ENCODE measurements at places on chromosomes 3 and 15.

DNA sequence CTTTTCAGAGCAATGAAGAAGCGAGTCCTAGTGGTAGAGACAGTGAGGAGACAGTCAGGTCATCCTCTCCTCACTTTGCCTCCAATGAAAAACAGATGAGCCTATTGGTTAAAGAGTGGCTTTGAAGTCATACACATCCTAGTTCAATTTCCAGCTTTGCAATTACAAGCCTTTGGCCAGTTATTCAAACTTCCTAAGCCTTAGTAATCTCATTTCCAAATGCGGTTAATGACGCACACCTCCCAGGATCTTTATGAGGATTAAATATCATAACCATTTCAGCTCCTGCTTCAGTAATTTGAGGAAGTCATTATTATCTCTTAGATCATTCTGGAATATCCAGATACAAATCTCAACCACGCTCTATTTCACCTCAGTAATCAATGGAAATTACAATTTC is 10.0 kb upstream of the ST6GAL1 start:
- no peak for DNase-seq

- DNase-seq: no peak
Observed at GRCh38 chr3:71117572-71118247, 465.8 kb downstream of the FOXP1 start.

- DNase-seq: no peak
Observed at GRCh38 chr3:54033761-54034160, 88.6 kb upstream of the CACNA2D3 start.

DNA sequence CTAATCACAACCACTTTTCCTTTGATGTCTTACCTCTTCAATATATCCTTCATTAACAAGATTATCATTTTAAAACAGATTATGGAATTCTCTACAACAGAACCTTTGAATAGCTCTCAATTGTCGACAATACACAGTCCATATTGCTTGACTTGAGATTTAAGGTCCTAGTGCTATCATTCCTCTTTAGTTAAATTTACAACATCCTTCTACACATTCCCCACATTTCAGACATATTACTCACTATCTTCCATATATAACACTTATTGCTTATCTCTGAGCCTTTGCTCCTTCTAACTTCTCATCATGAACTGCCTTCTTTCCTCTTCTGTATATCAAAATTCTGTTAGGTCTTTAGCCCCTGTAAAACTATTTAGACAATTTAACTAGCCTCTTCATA is 247.0 kb downstream of the STXBP5L start:
- no peak for DNase-seq

DNA sequence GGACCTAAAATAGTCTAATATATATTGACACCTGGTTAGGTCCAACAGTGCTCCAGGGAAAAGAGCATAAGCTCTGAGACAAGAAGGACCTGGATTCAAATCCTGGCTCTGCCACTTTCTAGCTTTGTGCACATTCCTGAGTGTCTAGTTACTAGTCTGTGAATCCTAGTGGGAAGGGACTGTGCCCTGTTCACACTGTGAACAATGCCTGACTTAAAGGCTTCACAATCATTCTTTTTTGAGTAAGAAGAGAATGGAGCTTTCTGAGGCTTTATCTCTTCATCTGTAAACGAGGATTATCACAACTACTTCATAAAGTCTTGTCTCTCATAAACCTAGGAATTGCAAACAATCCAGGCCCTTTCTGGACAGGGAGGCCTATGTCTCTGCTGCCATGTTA is 235.9 kb downstream of the SOX2 start:
- DNase-seq: no peak

- no peak for DNase-seq
Observed at GRCh38 chr15:25701721-25702465, 161.2 kb downstream of the ATP10A start.

- DNase-seq: no peak
Observed at GRCh38 chr3:87225659-87226058, 1.4 kb upstream of the CHMP2B start.

DNA sequence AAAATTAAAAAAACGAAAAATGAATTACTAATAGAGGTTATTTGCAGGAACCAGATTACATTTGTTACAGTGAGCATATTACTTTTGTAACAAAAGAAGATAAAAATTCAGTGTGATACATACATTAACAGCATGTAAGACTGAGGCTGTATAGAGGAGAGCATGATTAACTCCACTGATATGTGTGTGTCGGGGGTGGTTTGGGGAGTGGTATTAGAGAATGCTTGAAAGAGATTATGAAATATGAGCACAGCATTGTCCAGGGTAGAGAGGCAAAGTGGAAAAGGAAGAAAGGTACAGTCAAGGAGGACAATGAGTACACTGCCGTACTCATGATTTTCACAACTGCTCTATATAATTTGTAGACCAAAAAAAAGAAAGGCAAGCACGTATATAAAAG is 62.9 kb upstream of the LRRFIP2 start:
- DNase-seq: no peak

DNA sequence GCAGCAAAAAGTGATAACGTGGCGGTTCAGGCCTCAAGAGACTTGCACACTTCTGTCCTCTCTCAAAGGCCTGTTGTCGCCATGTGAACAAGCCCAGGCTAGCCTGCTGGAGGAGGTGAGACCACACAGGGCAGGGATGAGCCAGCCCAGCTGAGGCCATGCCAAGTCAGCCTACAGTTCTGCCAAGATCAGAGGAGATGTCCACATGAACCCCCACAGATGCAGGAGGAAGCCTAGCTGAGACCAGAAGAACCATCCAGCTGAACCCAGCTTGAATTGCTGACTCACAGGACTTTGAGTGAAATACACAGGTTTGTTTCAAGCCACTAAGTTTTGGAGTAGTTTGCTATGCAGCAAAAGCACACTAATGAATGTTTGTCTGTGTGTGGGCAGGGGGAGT is 50.3 kb upstream of the SEC13 start:
- no peak for DNase-seq

- peak; percentile 53 for DNase-seq
Observed at GRCh38 chr3:39000008-39000450, 51.7 kb downstream of the SCN11A start.

- DNase-seq: no peak
Observed at GRCh38 chr15:65401611-65402240, 21.0 kb downstream of the IGDCC4 start.

DNA sequence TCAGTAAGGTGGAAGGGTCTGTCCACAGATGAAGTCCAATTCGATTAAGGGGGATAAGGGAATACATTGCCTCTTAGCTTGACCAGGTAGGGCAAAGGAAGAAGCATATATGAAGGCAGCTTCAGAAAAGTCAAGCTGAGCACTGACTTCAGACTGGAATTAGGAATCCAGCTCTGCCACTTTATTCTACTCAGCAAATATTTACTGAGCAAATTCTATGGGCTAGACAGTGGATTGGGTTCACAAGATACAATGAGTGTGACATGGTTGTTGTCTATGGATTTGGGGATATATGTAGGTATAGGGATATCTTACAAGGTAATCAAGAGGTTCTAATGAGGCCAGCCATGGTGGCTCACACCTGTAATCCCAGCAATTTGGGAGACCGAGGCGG is 526 bp downstream of the ADIPOQ start:
- no peak for DNase-seq

DNA sequence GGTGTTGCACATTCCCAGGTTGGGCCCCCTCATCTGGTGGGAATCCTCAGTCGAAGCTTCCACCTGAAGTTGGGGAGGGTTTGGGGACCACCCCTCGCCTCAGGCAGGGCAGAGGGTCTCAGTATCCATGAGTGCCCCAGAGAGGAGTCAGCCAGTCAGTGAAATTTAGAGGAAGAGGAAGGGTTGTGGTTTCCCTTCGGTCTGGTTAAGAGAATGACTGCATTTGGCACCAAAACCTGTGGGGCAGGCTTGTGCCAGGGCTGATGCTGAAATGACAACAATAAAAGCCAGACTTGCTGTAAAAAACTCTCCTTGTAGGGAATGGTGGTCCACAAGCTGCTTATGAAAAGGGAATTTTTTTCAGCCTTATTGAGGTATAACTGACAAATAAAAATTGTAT is 22.6 kb downstream of the LMCD1 start:
- no peak for DNase-seq

DNA sequence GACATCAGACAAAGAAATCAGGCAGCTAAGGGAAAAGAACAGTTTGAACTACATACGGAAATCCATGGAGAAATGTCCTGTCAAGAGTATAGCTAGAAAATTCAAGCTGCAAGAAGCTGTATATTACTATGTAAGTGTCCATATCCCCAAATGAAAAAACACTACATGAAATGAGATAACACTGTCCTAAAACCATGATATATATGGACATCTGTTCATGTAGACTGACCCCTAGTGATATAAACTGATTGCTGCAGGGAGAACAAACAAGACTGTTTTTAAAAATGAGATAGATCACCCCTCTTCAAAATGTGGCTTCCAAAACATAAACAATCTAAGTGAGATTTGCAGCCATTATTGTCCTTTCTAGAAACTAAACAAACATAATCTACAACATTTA is 985.6 kb downstream of the EPHA3 start:
- peak; percentile 24 for DNase-seq

DNA sequence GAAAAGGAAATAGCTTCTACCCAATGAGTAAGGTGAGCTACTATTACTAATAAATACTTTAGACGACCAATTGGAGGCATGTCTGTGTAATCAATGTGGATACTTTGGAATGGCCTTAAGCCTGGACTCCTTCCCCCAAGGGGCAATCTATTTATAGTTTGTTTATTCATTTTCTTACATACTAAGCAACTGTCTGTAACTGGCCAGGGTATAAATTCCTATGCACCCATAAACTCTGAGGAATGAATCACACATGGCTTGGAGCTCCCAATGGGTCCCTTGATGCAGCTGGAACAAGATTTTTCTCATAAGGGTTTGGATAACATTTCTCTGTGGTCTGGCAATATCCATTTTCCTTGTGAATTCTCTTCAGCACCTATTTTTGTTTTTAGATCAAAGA is 506.8 kb downstream of the EDEM1 start:
- no peak for DNase-seq

DNA sequence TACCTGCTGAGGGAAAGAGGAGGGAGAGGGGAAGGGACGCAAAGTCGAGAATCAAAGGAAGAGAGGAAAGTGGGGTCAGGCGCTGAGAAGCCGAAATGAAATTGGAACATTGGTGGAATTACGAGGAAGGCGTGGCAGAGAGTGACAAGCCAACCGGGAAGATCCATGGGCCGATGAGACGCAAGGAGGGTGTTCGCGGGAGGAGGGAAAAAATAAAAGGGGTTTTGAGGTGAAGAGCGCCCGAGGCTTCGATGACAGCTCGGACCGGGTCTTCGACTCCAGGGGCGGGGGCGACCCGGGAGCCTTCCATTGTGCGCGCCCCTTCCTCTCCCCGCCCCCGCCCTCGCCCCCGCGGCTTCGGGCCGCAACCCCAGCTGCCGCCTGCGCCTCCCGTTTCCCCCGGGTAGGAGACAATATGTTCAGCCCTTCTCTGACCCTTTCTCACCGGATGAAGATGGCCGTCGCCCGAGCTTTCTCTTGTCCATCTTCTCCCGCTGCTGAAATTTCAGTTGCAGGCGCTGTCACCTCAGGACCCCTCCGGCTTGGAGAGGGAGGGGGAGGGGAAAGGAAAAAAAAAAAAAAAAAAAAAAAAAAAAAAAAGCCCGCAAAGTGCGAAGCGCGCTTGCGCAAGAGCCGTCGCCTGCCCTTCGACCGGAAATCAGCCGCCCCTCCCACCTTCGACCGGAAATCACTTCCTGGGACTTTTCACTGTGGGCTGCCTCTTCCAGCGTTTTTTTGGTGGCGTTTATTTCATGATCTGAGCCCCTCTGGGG is at the start of gene SENP7:
Gene SENP7 (minus strand): TSS at position 567 of the 773 bp plus-strand sequence. CDS start 82 bp downstream, at position 485.
- DNase-seq: peak; percentile 78

- no peak for DNase-seq
Observed at GRCh38 chr3:4826237-4827100, 152.8 kb upstream of the BHLHE40 start.

- no peak for DNase-seq
Observed at GRCh38 chr15:73914145-73914544, 12.1 kb upstream of the LOXL1 start.

GRCh38 chr15:40582726-40583246 is 11.3 kb upstream of the KNL1 start:
- peak; percentile 3 for DNase-seq

- peak; percentile 22 for DNase-seq
Observed at GRCh38 chr3:86563400-86563970, 427.5 kb downstream of the VGLL3 start.

GRCh38 chr3:9793161-9793781 is 389 bp downstream of the ARPC4 start:
- DNase-seq: no peak

GRCh38 chr15:75606711-75607699 is 18.5 kb downstream of the SNUPN start:
- no peak for DNase-seq

- peak; percentile 56 for DNase-seq
Observed at GRCh38 chr15:63089260-63090043, 32.2 kb upstream of the LACTB start.

DNA sequence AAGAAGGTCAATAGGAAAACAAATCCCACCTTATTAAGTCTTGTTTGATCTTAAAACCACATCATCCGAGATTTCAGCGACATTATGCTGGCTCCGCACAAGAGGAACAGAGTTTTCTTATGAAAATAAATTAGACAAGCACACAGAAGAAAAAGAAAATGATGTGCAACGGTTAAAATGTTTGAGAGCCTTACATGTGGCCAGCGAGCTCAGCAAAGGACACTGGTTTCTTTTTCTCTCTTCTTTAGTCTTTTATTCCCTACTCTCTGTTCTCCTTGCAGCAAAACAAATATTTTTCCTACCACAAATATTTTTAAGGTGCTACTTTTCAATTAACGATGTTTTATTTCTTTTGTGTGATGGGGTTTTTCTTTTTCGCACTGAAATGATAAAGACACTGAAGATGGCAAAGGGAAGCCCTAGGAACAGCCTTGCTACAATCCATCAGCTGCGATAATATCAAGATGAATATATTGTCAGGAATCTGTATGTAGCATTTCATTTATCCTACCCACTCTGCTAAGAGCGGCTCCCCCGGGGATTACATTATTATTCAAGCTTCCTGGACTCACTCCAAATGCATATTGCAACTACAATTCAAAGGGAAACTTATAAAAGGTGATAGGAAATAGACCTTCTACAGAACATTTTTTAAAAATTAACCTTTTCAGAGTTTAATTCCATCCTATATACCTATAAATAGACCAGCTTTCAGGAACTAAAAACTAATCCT is 72.9 kb downstream of the ANXA2 start:
- no peak for DNase-seq

DNA sequence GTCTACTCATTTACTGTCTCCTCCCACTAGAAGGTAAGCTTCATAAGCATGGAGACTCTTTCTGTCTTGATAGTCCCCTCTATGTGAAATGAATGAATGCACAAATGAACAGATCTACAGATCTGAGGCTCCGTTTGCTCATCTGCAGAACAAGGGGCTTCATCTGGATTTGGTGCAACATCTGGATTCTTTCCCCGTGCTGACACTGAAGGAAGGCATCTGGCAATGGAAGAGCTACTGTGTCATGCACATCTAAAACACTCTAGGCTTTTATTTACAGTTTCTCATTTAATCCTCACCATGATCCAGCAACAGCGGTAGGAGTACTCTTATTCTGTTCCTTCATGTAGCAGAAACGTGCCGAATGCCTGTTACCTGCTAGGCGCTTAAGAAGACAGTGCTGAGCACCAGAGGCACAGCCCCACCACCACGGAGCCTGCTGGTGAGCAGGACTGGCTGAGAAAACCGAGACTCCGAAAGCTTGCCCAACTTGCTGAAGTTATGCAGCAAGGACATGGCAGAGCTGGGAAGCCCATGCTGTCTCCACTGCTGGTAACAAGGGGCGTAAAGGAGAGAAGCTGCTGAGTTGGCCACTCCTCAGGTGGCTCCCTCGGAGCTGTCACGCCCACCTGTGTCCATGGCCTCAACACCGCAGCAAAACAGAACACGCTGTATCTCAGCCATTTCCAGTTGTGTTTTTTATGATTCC is 31.1 kb downstream of the LSM3 start:
- DNase-seq: no peak

Data from fibroblast of the conjunctiva (primary cell).